ENCODE measurements at places on chromosomes 2 and 18.

DNA sequence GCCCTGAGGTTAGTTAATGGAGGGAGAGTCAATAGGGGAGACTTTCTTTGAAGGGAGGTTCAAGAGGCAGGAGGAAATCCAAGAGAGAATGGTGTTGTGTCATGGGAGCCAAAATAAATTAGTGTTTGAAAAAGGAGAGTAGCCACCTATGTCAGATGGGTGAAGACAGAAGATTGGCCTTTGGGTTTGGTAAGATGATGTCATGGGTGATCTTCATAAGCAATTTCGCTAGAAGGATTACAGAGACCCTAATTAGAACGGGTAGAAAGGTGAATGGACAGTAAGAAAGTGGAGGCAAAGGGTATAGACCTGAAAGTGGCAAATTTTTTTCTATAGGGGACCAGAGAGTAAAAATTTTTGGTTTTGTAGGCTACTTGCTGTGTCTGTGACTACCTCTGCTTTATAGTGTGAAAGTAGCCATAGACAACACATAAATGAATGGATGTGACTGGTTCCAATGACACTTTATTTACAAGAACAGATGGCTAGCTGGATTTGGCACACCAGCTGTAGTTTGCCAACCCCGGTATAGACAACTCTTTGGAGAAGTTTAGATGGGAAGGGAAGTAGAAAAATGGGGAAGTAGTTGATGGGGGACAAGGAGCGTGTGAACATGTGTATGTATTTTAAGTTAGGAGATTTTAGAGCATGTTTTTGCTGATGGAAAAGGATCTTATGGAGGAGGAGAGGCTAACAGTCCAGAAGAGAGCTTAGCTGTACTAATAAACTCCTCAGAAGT, 9.3 kb downstream of the STAMBP start:
- DNase-seq: no peak

- DNase-seq: peak; percentile 25
Observed at GRCh38 chr18:7824970-7825369, 257.9 kb downstream of the PTPRM start.

DNA sequence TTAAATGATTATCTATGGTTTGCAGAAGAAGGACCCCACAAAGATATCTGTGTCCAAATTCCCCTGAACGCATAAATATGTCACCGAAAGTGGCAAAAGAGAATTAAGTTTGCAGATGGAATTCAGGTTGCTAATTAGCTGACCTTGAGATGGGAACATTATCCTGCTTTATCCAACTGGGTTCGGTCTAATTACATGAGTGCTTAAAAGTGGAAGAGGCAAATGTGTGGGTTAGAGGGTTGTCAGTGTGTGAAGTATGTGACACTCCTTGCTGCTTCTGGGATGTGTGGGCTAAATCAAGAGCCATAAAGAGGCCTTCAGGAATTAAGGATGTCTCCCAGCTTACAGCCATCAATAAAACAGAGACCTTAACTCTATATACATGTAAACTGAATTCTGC, 53.5 kb downstream of the CDH19 start:
- DNase-seq: no peak

DNA sequence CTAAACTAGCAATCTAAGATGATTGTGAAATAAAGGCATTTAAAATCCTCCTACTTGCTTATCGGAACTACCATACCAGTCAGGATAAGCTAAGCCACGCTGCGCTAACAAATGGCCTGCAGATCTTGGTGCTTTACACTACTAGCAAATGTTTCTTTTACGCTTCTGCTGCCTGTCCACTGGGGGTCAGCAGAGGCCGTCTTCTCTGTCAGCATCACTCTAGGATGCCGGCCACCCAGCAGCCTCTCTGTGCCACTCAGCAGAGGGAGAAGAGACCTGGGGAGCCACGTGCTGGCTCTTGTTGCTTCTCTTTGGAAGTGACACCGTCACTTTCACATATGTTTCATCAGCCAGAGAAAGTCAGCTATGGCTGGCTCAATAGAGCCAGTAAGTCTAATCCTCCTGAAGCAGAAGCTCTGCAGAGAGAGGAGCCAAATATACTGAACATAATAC, 36.6 kb downstream of the COPS8 start:
- peak; percentile 62 for DNase-seq

DNA sequence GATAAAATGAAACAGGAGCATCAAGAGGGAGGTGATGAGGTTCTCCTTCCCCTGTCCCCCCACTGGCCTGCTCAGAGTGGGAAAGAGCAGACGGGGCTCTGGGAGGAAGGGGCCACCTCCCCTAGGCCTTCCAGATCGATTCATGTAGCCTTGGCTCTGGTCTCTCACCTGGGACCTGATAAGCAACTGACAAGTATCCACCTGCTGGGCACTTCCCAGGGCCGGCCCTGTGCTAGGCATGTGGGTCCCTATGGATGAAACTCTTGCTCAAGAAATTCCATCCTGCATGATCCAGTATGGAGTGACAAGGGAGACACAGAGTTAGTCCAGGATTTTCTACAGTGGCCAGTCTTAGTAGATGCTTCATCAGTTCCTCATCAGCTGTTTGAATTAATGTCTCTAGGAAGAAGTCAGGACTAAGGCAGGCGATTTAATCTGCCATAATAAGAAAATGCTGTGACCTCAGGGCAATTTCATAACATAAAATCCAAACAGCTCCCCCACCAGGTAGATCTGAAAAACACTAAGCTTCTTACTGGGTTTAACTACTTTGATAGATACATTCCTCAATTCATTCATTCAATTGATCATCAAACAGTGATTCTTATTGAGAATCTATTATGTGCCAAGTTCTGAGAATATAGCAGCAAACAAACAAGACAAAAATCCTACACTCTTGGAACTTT, 44.7 kb upstream of the ZFP36L2 start:
- DNase-seq: no peak

DNA sequence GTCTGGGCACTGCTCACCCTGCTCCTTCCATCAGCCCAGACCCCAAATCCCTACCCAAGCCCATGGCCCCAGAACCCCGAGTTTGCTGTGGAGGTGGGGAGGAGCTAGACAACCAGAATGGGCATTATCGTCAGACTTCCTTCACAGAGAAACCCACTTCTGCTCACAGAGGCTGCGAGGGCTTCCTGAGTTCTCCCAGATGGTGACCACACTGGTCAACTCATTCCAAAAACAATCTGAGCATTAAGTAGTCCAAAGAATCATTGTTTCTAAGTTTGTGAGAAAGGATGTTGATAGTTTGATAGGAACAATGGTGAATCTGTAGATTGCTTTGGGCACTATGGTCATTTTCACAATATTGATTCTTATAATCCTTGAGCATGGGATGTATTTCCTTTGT, 60.2 kb downstream of the LRRC30 start:
- DNase-seq: peak; percentile 10

DNA sequence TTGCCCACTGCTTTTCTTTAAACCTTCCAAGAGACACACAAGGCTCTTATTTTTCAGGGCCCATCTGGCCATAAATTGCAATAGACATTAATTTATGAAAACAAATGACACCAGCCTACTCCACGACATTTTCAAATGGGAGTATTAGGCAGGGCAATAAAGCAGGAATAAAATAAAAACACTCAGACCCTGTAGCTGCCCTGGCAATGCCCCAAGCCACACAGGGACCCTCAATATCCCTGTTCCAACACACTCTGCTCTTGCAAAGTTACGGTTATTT, 550.8 kb upstream of the TNP1 start:
- no peak for DNase-seq

GRCh38 chr2:36376319-36376765, 20.8 kb downstream of the CRIM1 start:
- DNase-seq: no peak

DNA sequence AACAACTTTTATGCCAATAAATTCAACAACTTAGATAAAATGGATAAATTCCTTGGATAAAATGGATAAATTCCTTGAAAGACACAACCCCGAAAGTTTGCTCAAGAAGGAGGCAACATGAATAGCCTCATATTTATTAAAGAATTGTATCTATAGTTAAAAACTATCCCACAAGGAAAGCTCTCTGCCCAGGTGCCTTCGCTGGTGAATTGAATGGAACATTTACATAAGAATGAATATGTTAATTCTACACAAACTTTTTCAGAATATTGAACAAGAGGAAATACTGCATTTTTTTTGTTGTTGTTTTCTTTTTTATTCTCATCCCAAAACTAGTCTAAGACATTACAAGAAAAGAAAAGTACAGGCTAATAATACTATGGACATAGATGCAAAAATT, 805.3 kb upstream of the RAB6C start:
- DNase-seq: no peak

DNA sequence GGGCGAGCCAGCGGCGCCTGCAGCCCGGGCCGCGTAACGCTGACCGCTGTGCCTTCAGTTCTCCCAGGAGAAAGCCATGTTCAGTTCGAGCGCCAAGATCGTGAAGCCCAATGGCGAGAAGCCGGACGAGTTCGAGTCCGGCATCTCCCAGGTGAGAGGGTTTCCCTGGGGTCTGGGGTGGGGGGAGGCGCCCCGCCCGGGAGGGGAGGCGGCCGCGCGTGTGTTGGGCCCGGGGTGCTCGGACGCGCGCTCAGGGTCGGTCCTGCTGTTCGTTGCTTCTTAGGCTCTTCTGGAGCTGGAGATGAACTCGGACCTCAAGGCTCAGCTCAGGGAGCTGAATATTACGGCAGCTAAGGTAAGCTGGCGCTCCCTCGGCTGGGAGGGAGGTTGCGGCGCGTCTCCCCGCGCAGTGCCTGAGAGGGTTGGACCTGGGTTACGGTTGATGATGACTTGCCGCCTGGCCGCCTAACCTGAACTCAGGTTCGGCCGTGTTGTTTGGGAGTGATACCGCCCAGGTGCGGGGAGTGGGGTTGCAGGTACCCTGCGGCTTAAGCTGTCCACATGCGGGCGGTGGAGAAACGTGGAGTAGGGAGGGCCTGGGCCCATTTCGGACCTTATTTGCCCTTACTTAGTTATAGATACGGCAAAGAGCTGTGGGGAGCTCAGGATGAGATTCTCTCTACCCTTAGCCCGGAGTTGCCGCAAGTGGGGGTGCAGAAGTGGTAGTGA, 638 bp downstream of the RPS7 start:
- no peak for DNase-seq

- DNase-seq: no peak
Observed at GRCh38 chr2:100818606-100819369, 1.2 kb upstream of the NPAS2 start.

GRCh38 chr2:180790891-180791290, 189.5 kb upstream of the UBE2E3 start:
- DNase-seq: no peak

DNA sequence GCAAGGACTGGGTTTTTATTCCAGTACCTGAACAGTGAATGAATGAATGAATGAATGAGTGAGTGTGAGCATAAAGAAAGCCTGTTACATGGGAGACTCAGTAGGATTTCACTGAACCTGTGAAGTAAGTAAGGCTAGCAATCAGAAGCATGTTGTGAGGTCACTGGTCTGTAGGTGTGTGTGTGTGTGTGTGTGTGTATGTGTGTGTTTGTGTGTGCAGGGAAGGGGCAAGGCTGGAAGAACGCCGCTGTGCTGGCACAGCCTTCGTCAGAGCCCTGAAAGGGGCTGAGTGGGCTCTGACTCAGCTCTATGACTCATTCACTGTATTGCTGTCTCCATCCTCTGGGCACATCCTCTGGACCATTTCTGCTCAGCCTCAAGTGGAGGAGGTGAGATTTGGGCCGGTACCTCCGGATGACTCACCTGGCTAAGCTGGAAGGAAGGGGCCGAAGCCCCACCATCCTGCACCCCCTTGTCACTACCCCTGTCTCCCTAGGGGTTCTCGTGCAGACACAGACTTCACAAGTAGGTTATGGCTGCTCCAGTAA, 51.4 kb upstream of the MRPL33 start:
- DNase-seq: peak; percentile 97

DNA sequence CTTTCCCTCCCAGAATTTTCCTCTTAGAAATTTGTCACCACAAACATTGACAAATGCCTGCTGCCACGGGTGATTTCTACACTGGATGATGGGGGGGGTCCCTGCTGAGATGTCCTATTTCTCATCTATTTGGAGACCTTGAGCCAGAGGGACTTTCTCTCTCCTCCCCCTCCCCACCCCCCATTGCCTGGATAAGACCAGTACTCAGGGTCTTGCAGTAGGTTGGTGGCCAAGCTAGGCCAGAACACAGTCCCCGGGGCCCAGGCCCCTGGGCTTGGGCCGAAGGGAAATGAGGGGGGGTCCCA, 560 bp upstream of the DUSP2 start:
- no peak for DNase-seq

DNA sequence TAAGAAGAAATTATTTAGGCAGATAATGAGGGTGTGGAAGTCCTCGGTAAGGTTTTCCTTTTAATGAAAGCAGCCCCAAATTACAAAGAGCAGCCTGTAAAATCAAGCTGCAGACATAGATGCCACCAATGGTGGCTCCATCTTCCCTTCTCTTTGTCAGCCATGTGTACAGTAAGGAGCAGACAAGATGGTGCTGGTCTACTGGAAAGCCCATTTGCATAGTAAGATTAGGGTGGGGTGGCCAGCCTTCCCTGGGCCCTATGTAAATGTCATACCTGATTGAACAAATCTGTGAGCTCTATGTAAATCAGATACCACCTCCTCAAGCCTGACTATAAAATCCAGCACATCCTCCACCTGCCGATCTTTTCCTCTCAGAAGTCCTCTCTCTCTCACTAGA, 154.4 kb upstream of the SERTAD2 start:
- no peak for DNase-seq

DNA sequence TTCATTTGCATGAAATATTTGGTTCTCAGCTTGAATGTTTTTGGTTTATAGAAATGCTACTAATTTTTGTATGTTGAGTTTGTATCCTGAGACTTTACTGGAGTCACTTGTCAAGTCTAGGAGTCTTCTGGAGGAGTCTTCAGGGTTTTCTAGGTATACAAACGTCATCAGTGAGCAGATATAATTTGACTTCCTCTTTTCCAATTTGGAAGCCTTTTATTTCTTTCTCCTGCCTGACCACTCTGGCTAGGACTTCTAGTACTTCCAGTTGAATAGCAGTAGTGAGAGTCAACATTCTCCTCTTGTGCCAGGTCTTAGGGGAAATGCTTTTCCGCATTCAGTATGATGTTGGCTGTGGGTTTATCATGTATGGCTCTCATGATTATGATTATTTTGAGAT, 55.4 kb upstream of the THUMPD2 start:
- DNase-seq: no peak

GRCh38 chr2:24239553-24239952, 64.7 kb downstream of the FAM228A start:
- DNase-seq: no peak

GRCh38 chr2:63764630-63765029, 77.1 kb upstream of the UGP2 start:
- no peak for DNase-seq
